Fibroblast of gingiva (primary cell): ENCODE measurements at places on chromosomes 5 and 9.

DNA sequence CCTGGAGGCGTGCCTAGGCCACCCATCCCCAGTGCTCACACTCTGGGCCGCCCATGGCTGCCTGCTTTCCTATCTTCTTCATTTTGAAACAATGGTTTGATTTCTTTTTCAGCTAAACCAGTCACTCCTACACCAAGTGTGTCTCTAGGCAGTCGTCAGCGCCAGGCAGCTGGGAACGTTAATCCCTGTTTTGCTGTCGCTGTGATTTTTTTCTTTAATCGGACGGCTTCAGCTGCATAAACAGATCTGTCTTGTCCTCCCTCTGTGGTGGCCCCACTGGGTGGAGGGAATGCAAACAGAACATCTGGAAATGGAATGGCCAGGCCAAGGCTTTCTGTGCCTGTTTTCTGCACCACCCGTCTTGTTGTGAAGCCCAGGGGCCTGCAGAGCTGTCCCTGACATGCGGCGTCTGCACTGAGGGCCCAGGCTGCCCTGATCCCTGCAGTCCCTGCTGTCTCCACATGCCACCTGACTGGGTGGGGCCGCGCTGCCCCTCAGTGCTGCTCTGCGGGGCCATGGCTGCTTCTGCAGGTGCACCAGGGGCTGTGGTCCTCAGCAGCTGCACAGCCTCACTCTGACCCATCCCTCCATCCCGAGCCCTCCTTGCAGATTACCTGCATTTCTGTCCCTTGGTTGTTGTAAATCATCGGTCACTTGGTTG is 51.5 kb downstream of the WNK2 start:
- no peak for DNase-seq

DNA sequence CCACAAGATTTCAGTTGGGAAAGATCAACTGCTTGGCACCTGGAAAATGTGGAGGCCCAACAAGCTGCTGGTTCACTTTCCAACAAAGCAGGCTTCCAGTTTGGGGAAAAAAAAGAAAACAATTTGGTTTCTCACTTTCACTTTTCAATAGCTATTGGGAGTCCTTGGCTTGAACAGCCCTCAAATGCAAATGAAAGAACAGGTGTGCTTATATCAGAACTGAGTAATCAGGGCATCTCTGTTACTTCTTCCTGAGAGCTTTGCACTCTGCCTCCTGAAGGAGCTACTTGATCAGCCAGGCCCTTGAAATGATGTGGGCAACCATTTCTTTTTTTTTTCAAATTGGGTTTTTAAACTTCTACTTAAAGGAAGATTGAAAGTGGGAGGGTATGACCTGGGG is 73.5 kb downstream of the MFAP3 start:
- DNase-seq = no peak

DNA sequence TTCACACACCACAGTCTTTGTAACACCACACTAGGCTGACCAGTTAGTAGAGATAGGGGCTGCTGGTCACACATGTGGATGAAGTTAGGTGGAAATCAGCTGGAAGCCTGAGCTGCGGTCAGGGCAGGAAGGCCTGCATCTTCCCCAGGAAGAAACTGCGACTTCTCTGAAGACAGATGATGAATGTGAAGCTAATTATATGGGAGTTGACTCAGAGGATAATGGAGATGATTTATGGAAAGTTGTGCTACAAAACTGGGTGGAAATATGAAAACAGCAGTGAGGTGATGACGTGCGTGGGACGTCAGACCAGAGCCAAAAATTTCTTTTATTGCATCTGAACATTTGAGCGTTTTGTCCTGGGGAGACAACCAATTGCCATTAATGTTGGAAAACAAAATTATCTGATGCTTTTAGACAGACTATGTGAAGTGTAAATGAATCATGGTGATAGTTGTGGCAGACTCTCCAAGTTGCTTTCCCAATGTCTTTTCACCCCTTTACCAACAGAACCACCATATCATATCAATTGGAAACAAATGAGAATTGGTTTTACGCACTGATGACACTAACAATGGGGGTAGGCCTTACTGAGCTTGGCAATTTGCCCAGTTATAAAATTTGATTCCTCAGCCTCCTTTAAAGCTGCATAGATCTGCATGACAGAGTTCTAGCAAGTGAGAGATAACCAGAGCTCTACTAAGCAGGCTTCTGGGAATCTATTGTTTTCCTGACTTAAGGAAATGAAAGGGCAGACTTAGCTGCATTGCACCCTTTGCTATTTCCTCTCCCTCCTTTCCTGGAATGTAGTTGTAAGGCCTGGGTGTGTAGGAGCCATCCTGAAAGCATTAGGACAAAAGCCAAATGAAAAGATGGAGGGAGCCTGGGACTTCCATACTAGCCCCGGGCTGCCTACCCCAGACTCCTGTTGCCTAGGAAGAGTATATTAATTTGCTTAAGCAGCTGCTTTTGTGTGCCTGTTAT is 84.0 kb downstream of the RAB3C start:
- no peak for DNase-seq

DNA sequence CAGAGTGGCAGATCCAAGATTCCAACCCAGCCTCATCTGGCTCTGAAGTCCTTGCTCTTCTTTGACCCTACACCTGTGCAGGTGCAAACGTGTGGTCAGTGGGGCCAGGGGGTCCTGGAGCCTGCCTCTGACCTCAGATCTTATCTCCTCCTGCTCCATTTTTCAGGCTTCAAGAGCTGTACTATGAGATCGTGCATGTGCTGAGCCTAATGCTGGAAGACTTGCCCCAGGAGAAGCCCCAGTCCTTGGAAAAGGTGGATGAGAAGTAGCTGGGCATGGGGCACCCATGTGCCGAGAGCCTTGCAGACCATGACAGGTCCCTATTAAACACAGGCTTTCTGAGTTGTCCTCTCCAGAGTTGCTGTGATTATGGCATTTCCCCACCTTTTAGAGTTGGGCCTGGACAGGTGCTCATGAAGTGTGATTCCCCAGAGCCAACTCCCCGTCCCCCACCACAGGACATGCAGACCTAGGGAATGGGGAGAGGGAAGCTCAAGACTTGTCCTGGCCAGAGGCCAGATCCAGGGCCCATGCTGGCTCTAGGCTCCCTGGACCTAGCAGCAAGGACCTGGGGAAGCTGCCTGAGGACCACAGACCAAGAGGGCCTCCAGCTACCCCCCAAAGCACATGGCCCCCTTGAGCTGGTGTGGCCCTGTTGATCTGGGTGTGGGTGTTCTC is 22.5 kb downstream of the PITX1 start:
- no peak for DNase-seq

DNA sequence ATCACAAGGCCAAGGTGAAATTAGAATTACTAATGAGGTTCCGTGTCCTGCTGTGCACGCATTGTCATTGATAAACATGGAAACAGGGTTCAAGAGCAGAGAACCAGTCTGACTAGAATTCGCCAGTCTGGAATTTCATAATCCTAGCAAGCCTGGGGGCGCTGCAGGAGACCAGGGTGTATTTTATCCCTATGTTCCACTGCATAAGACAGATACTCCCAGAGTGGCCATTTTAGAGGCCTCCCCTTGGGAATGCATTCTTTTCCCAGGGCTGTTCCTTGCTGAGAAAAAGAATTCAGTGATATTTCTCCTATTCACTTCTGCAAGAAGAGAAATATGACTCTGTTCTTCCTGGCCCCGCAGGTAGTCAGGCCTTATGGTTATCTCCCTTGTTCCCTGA is 1387.7 kb downstream of the MAT2B start:
- DNase-seq = no peak

- DNase-seq = no peak
Measured at GRCh38 chr5:143534761-143535154, 131.3 kb upstream of the NR3C1 start.

DNA sequence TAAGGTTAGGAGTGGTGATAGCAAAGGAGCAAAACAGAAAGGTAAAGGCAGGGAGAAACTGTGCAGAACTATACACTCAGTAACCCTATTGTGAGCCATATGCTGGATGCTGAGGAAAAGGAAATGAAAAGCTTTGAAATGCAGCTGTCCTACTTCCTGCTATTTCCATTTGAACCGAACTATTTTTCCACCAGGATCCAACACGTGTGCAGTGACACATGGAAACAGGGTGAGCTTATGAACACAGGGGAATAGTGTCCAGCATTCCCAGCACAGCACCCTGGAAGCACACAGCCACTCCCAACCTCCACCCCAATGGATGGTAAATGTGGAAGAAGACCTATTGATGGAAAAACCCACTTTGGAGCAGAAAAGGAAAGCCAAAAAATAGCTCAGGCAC is 69.0 kb upstream of the SLC12A2 start:
- DNase-seq = no peak

DNA sequence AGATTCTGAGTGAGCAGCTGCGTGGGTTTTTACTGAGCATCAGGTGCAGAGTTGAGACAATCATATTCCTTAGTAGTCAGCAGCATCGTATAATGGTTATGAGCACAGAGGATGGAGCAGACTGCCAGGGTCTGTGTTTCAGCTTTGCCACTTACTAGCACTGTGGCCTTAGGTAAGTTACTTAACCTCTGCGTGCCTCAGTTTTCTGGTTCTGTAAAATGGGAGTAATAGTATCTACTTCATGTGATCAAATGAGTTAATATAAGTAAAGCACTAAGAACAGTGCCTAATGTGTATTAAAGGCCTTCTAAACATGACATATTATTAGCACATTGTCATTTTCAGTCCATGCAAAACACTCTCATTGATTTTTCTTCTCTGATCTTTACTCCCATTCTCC is 4.8 kb upstream of the BTF3 start:
- no peak for DNase-seq

- no peak for DNase-seq
Measured at GRCh38 chr9:13915131-13915530, 398.8 kb downstream of the NFIB start.

GRCh38 chr5:9789777-9790176 is 159.6 kb upstream of the TAS2R1 start:
- no peak for DNase-seq

GRCh38 chr5:19125956-19126713 is 861.9 kb downstream of the CDH18 start:
- no peak for DNase-seq

GRCh38 chr9:104177003-104177611 is 83.0 kb downstream of the SMC2 start:
- DNase-seq = no peak

DNA sequence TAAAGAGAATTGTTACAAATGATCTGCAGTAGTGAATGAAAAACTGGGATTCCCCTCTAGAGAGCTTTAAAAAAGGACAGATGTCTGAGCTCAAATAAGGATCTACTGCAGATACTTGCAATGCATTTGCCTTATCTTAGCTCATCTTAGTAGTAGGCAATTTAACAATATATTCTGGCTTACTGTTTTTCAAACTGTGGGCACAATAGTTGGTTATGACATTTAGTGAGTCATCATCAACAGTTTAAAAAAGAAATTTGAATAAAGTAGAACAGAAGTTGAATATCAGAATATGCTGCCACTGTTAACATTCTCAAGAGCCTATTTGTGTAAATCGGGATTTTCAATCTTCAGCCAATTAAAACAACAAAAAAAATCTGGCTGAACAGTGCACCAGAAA is 6.7 kb upstream of the CAST start:
- peak; percentile 21 for DNase-seq

GRCh38 chr5:62431735-62432620 is 19.4 kb downstream of the IPO11 start:
- DNase-seq = peak; percentile 64

- peak; percentile 19 for DNase-seq
Measured at GRCh38 chr5:179699616-179700237, 960 bp downstream of the CANX start.

GRCh38 chr5:122615146-122615545 is 159.7 kb upstream of the SNX2 start:
- no peak for DNase-seq
